ENCODE measurements at places on chromosomes 12 and 14.

- DNase-seq: no peak
Observed at GRCh38 chr12:75507086-75507485, 4.3 kb downstream of the KRR1 start.

- no peak for DNase-seq
Observed at GRCh38 chr12:21339921-21340320, 5.2 kb upstream of the SLCO1A2 start.

DNA sequence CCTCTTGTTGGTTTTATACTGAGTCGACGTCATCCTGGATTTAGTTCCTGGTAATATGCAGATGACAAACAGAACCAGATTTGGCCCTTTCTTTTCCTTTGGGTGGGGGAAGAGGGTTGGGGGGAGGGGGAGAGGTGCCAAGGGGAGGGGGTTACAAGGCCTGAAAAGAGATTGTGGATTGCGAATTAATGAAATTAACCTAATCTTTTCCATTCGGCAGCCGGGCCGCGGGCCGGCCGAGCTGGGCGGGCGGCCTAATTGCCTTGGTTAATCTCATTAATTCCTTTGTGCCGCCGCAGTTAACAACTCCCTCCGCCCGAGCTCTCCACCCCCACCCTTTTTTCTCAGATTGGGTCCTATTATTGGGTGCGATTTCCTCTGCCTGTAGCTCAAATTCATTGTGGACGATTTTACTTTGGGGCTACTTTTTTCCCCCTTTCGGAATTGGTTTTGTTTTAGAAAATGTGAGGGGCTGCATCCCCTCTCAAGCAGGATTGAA, 387 bp upstream of the GSC start:
- DNase-seq: no peak

DNA sequence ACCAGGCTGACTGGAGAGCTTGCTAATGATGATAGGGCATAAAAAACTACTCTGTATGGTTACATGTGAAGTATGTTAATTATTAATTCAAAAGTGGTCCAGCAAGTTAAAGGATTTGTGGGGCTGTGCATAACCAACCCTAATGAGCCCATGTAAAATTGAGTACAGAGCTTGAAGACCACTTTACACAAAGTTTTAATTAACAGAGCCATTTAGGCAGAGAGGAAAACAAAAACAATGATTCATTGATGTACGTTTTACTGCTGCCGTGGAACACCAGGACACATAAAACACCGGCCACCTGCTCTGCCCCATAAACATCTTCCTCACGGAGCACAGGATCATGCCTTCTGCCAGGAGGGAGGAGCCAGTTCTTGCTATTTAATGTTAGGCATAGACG, 83.5 kb downstream of the RIMBP2 start:
- DNase-seq: peak; percentile 43

GRCh38 chr14:20866963-20867362, 24.2 kb upstream of the RNASE3 start:
- no peak for DNase-seq

DNA sequence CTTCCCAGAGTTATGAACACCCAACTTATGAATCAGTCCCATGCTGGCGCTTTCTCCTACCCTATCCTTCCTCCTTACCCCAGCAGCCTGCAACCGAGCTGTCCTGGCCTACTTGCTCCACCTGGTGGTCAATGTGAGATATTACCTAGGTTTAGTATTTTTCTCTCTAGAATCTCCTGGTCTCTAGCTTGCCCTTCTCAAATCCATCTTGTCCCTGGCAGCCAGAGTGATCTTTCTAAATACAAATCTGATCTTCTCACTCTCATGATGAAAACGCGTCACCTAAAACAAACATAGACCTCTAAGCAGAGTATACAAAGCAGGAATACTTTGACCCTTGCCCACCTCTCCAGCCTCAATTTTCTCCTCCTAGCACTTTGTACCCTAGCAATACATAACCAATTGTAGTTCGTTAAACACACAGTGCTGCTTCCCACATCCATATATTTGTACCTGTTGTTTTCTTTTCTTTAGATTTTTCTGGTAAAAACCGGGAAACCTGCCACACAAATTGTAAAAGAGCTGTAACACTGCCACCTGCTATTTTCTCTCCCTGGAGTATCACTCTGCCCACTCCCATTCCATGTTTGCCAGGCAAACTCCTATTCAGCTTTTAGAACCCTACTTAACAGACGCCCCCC, 20.0 kb upstream of the TCP11L2 start:
- DNase-seq: no peak

Data from right lung (tissue), 10 donors.